ENCODE measurements at places on chromosomes 12 and 14.

DNA sequence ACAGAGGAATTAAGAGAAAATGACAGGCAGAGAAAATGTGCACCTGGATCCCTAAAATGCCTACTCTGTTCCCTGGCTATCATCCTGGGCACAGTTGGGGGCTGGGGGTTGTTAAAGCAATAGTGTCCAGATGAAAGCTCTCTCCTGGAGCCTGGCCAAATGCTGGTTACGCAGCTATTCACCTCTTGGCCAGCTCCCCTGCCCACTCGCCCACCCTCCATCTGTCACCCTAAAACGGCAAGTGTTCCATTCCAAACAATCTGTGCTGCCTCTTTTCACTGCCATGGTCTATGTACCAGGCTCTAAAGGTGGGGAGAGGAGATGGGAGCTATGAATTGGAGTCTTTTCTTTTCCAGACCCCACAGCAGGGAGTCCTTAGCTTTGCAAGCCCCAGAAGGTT lies 24.7 kb upstream of the NPFF start:
- no peak for DNase-seq

- DNase-seq, result no peak
These were observed 19.9 kb downstream of the HRK start for GRCh38 chr12:116861320-116861719.

- DNase-seq, result no peak
These were observed 129.0 kb upstream of the MED13L start for GRCh38 chr12:116406529-116406928.

GRCh38 chr14:68628605-68629310 lies 164.1 kb downstream of the ZFP36L1 start:
- no peak for DNase-seq

GRCh38 chr12:116199160-116199706 lies 78.3 kb downstream of the MED13L start:
- DNase-seq, result no peak

GRCh38 chr12:122473543-122474323 lies 27.0 kb downstream of the ZCCHC8 start:
- peak; percentile 11 for DNase-seq

DNA sequence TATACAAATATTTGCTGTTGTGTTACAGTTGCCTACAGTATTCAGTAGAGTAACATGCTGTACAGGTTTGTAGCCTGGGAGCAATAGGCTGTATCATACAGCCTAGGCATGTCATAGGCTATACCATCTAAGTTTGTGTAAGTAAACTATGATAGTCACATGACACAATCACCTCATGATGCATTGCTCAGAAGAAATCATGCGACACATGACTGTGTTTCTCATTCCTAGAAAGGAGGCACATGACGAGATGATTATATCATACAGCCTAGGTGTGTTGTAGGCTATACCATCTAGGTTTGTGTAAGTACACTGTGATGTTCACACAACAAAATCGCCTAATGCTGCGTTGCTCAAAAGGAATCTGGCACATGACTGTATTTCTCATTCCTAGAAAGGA lies 31.9 kb downstream of the NOPCHAP1 start:
- DNase-seq, result no peak

DNA sequence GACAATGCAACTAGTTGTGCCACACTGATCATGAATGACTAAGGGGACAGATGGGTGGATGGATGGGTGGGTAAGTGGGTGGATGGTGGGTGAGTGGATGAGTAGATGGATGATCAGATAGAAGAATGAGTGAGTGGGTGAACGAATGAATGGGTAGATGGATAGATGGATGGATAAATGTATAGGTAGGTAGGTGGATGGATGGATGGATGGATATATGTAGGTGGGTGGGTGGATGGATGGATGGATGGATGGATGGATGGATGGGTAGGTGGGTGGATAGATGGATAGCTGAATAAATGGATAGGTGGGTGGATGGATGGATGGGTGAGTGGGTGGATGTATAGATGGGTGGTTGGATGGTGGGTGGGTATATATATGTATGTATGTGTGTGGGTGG lies 348.8 kb upstream of the FKBP4 start:
- no peak for DNase-seq

DNA sequence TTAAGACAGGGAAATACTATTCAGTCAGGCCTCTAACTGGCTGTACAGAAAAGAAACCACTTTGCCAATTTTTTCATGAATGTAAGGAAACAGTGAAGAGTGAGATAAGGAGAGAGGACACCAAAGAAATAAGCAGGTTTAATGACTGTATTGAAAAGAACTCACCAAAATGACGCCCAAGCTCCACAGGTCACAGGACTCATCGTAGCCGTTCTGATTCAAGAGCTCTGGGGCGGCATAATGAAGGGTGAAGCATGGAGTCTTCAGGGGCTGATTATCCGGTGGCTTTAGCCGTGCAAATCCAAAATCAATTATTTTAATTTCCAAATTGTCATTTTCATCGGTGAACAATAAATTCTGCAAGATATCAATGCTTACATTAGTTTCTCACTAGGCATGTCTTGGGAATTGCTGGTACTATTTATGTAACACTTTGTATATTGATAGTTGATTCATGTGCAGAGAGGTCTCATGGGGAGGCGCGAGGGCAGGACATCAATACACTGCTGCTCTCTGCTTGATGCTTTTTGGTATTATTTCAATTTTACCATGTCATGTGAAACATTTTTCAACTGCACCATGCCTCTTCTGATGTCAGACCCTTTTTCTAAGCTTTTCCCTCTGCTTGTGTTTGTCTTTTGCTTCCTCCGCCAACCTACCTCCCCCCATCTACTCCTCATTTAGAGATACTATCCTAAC lies 74.2 kb upstream of the TTC7B start:
- no peak for DNase-seq

- no peak for DNase-seq
These were observed 17.6 kb upstream of the RASSF8 start for GRCh38 chr12:25940886-25941285.

DNA sequence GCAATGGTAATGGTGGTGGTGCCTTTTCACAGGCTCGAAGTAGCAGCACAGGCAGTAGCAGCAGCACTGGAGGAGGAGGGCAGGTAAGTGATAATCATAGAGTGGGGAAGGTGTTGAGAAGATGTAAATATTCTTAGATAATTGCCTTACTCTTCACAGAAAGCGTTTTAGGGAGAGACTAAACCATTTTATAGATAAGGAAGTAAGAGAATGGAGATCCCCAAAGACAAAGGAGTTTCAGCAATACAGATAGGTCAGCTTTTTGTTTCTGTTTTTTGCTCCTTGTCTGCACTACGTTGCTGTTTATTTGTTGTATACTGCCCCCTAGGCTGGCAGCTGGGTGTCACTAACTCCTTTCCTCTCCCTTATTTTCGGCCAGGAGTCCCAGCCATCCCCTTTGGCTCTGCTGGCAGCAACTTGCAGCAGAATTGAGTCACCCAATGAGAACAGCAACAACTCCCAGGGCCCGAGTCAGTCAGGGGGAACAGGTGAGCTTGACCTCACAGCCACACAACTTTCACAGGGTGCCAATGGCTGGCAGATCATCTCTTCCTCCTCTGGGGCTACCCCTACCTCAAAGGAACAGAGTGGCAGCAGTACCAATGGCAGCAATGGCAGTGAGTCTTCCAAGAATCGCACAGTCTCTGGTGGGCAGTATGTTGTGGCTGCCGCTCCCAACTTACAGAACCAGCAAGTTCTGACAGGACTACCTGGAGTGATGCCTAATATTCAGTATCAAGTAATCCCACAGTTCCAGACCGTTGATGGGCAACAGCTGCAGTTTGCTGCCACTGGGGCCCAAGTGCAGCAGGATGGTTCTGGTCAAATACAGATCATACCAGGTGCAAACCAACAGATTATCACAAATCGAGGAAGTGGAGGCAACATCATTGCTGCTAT lies 2.0 kb downstream of the SP1 start:
- DNase-seq, result no peak

- DNase-seq, result peak; percentile 71
These were observed 14.4 kb upstream of the CD27 start for GRCh38 chr12:6430124-6430989.

- no peak for DNase-seq
These were observed 64.5 kb upstream of the SLC35F4 start for GRCh38 chr14:57930241-57930975.

DNA sequence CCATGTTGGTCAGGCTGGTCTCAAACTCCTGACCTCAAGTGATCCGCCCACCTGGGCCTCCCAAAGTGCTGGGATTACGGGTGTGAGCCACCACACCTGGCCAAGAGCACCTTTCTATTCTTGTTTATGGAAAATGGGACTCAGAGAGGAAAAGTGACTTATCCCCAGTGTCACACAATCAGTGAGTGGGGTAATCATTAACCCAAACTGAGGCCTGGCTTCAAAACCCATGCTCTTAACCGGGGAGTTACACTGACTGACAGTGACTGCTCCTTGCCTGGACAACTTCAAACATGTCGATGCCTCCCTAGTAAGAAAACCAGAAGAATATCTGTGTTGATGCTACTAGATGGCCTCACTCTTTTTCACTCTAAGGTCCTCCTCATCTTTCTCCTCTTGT lies 7.3 kb downstream of the CLEC7A start:
- no peak for DNase-seq

DNA sequence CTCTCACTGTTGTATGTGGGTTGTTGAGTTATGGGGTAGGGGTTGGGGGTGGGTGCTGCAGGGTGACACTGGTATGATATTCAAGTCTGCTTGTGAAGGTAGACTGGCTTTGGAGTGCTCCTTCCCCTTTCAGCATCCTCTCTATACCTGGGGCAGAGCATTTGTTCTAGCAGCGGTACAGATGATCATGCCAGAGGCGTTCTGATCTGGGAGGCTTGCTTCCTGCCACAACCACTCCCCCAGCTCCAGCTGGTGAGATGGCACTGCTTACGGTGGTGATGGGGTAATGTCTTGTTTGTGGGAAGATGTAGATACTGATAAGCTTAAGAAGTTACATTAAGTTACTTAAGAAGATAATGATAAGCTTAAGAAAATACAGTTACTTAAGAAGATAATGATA lies 131.8 kb downstream of the ERC1 start:
- DNase-seq, result no peak

- no peak for DNase-seq
These were observed 67.6 kb downstream of the RIN3 start for GRCh38 chr14:92581206-92581605.

DNA sequence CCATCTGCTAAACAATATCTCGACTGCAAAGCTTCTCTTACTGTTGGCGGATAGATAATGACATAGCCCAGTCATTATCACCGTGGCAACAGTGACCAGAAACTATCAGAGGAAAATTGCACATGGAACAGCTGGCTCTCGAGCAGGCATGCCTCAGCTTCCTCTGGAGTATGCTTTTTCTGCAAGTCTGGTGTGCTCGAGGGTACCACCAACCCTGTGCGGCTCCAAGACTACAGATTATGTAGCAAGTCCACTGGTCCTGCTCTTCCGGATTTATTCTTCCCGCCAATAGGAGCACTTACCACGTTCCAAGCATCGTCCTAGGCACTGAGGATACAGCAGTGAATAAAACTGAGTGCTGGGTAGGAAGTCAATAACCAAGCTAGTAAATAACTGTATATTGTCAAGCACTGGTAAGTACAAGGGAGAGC lies 1.4 kb upstream of the GLRX5 start:
- no peak for DNase-seq

DNA sequence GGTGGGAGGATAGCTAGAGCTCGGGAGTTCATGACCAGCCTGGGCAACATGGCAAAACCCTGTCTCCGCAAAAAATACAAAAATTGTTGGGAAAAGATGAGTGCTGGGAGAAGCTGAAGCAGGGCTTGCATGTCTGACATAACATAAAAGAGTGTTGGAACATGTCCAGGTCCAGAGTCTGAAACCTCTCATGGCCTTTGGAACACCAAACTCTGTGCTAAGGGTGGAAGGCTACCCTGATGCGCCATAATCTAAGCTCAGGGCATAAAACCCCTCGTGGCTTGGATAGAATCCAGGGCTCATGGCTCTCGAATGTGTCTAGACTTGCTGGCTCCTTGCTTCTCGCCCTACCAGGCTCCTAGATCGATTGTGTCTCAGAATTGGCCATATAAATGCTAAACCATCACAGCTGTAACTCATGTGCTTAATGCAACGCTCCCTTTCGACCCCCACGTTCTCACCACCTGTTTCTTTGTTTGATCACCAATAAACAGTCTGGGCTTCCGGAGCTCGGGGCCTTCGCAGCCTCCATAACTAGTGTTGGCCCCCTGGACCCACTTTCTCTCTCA lies 6.7 kb upstream of the CLEC7A start:
- no peak for DNase-seq

GRCh38 chr12:62254967-62255366 lies 5.2 kb upstream of the USP15 start:
- DNase-seq, result no peak

DNA sequence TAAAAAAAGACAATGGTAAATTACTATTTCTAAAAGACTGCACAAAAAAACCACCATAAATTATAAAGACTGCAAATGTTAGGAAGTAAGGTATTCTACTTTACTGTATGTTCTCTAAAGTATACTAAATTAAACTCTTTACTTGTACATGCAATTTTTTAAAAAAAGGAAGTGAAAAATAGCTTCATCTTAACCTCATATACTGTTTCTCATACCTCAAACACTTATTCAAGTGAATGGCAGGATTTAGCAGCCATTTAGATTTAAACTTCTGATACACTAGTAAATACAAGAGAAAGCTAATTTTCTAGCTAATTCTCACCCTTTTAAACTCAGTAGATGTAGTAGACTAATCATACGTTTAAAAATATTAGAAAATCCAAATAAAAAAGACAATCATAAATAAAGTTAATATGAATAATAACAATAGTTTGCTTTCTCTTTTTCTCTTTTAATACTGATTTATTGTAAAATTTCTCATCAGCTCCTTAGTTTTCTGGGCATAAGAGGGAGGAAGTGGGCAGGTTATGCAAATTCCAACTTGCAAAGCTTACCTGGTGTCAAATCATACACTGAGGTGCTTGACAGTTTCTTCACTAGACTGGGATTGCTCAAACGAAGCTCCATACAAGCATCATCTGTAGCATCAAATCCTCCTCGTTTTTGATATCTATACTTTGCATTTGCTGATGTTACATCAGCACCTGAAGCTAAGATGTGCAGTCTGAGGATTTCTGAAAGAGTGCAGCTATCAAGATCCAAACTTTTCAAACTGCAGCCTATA lies 71.0 kb upstream of the CFL2 start:
- no peak for DNase-seq

GRCh38 chr14:92630367-92630766 lies 116.8 kb downstream of the RIN3 start:
- no peak for DNase-seq

- no peak for DNase-seq
These were observed 28.3 kb downstream of the C12orf75 start for GRCh38 chr12:105358789-105359188.

- DNase-seq, result no peak
These were observed 21.0 kb upstream of the CD9 start for GRCh38 chr12:6178981-6179761.

Measured in stimulated activated CD4-positive, alpha-beta T cell treated with anti-CD3 and anti-CD28 coated beads, TNF-alpha, amount 100 ng/mL, for 24 hours (primary cell).